Ureter (tissue), 1 donor: ENCODE measurements at places on chromosomes 12 and 14. TPM values are rescaled to one million over a fixed set of nuclear protein-coding genes. Genes with fewer than 3 reads are reported as not detected.

GRCh38 chr12:19630536-19630935 lies 191.2 kb downstream of the AEBP2 start:
- no peak for DNase-seq

DNA sequence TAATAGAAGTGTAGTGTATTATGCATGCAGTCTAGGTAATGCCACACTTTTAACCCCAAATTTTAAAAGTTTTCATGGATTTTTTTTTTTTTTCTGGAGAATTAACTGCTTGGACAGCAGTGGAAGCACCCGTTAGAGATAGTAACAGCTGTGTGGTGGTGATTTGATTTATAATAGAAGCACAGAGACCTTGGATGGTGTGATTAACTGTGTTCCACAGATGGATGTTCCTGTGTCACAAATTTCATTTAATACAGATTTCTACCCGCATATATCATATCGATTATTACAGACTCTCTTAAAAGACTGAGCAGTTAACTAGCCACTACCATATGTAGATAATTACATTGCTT lies 47.0 kb downstream of the IFT81 start:
- no peak for DNase-seq

- no peak for DNase-seq
Measured at GRCh38 chr14:70791971-70792370, 17.3 kb downstream of the MAP3K9 start.

- DNase-seq, result peak; percentile 67
Measured at GRCh38 chr14:100131181-100131580, 28.3 kb downstream of the DEGS2 start.

The PLEKHG3 gene
- total RNA-seq, result 111 TPM

The SLC22A17 gene
- 35.3 TPM for total RNA-seq
